ENCODE measurements at places on chromosomes 5 and 9. TPM values are rescaled to one million over a fixed set of nuclear protein-coding genes. Genes with fewer than 3 reads are reported as not detected.
A peak's percentile ranks its signal among the peaks of the same experiment; 100 is the strongest.

DNA sequence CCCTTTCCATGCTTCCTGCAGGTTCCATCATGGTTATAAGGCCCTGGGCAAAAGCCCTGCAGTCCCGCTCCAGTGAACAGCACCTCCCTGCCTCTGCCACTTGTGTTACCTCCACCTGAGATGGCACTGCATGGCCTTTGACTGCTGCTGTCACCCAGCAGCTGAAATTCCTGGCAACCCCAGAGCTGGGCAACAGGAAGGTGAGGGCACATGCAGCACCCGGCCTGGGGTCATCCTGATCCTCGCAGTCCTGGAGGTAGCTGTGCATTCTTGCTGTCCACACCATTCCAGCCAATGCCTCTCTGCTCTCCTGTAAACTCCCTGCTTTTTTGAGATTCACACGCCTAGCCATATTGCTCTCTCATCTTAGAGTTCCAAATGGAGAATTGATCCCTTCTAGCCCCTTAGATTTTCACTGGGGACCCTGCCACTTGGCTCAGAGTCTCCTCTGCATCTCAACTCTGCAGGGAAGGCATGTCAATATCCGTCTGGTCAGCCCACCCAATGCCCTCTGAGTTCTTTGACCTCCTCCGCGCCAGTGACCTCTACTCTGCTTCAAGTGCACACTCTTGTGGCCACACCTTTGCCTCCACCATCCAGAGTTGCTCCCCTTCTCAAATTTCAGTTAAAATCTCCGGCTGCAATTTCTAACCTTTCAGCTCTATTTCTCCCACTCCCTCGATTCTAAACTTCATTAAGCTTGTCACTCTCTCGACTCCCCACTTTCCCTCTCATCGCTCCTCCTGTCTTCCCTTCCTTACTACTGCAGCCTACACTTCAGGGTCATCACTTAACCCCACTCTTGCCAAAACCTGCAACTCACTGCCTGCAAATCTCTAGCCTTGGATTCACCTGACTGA is 93.4 kb downstream of the ANKH start:
- peak; percentile 73 for DNase-seq

DNA sequence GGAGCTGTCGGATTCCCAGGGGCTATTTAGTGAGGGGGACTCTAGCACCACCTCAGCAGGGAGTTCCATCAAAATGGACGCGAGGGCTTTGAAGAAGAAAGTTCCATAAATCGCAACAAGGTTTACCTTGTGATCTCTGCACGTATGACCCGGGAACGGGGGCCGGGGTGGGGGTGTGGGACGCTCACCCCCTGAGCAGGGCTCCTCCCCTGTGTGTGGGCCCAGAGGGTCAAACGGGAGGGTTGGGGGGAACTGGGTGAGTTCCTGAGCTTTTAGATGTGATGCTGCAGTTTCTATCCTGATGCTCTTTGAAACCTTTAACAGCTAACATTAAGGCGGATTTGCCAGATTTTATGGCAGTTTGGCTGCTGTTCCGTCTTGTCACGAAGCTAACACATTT is 18.9 kb upstream of the LRRC14B start:
- DNase-seq, result peak; percentile 21

GRCh38 chr5:89060768-89061167 is 177.8 kb upstream of the MEF2C start:
- no peak for DNase-seq

Gene FOXD4L3
- total RNA-seq, result 0.12 TPM

Gene ECM2
- 25.5 TPM for total RNA-seq

All from right lobe of liver (tissue), 6 donors.